ENCODE measurements at places on chromosomes 2 and 18.
A peak's percentile ranks its signal among the peaks of the same experiment; 100 is the strongest.

DNA sequence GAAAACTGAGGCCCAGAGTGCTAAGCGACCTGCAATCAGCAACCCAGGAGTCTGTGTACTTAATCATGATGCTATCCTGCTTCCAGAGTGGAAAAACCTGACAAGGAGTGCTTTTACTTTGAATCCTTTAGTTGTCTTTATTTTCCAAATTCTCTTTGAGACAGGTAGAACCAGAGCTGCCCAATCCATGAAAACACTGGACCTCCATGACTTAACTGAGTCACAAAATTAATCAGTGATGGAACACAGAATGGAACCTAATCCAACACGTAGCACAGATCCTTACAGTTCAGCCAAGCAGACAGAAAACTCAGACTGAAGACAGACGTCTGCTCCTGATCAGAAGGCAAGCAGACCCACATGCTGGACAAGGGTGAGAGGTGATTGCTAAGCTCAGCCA, 175.6 kb downstream of the BCL11A start:
- no peak for DNase-seq

- no peak for DNase-seq
Observed at GRCh38 chr2:96759548-96759947, 1.2 kb upstream of the CNNM4 start.

GRCh38 chr2:178211943-178212342, 17.6 kb downstream of the OSBPL6 start:
- DNase-seq, result no peak

- DNase-seq, result no peak
Observed at GRCh38 chr2:178284613-178285286, 90.4 kb downstream of the OSBPL6 start.

DNA sequence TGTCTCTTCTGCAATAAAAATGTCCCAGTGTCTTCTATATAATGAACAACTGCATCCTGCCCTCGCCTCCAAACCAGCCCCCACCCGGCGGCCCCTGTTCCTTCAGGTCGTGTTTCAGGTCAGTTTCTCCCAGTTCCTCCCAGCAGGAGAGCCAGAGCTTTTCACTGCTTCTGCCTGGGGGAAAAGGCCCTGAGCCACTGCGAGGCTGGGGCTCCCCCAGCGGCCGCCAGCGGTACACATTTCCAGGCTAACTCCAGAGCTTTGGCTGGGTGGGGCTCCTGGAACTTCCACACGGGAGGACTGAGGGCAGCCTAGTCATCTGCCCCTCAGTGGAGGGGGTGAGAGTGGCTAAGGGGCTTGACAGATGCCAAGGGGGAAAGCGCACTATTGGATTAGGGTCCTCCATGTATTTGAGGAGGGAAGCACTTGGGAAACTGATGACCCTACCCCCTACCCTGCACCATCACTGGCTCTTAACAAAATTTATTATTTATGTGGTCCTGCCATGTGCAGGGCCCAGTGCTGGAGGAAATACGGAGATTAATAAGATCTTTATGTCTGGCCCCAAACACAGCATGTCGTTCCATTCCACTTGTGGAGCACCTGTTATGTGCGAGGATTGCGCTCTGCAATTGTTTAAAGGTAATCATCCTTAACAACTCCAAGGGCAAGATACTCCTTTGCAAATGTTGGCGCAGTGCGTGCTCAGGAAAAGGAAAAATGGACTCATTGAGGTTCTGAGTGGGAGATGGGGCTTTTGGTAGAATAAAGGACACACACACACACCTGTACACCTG, 17.3 kb upstream of the CYS1 start:
- no peak for DNase-seq

DNA sequence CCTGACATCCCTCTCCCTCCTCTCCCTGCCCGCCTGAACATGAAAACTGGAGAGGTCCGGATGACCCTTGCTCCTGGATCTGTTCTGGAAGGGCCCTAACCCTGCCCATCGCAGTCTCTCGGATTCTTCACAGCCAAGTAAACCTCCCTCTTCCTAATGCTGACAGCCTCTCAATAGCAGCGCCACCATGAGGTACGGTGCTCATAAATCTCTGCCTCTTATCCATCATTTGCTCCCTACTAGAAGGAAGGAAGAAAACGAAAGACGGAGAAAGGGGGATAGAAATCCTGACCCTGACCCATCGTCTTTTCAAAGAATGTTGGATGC, 257.9 kb downstream of the BCL11A start:
- no peak for DNase-seq

DNA sequence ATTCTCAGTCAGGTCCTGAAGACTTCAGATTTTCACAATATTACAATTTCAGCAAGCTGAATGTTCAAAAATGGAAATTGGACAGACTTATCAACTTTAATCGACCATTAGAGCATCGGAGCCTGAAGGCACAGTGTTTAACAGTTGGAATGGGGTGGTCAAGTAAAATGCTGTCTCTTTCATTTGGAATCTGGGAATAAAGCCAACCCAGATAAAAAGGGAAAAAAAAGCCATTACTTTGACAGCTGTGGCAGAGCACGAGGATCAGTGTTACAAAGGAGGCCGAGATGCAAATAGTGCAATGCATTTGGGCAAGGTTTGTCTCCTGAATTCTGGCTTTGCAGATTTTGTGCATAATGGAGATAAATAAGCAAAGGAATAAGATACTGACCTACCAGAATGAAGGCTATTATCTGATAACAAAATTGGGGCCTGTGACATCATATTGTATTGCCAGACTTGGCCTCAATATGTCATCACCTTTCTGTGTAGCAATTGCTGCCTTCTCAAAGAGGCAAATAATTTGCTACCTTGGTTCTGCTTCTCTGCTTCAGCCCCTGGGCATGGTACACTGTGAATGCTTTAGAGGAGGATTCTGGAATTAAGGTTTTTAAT, 277.5 kb upstream of the KLHL29 start:
- no peak for DNase-seq

DNA sequence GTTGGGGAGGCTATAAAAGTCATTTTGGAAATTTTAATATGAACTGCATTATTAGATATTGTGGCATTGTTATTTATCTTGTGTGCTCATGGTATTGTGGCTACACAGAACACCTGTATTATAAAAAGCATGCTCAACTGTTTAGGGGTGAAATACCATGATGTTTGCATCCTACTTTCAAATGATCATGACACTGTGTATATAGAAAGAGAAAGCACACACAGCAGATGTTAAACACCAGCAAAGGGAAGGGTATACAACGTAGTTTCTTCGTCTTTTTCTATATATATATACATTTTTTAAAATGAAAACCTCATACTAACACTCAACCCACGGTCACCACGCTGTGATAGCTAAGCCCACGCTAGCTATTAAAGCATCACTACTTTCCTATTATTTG, 27.1 kb downstream of the STARD7 start:
- no peak for DNase-seq

DNA sequence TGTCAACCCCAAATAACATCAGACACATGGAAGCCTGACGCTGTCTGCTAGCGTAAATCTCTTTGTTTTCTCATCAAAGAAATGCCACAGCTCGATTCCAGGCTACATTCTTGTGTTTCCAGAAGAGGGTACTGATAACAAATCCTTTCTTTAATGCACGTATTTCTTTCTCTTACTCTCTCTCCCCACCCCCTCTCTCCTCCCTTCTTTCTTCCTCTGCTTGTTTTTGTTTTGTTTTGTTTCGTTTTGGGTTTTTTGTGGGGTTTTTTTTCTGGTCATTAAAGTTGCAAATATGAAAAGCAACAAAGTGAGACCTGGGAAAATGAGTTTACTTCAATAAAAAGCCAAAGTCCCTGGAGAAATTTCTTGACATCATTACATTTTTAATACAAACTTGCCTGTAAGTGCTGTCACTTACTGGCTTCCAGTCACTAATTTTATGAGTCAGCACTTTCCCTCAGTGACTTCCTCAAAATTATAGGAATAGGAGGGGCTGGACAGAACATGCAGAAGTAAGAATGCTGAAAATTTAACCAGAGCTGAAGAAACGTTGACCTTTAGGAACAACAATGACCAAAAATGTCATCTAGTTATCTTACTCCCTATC, 106.7 kb upstream of the NABP1 start:
- DNase-seq, result no peak

GRCh38 chr2:30686000-30686399, 121.2 kb downstream of the CAPN13 start:
- DNase-seq, result no peak

GRCh38 chr2:232879618-232880494, 9.8 kb downstream of the SNORC start:
- DNase-seq, result no peak

DNA sequence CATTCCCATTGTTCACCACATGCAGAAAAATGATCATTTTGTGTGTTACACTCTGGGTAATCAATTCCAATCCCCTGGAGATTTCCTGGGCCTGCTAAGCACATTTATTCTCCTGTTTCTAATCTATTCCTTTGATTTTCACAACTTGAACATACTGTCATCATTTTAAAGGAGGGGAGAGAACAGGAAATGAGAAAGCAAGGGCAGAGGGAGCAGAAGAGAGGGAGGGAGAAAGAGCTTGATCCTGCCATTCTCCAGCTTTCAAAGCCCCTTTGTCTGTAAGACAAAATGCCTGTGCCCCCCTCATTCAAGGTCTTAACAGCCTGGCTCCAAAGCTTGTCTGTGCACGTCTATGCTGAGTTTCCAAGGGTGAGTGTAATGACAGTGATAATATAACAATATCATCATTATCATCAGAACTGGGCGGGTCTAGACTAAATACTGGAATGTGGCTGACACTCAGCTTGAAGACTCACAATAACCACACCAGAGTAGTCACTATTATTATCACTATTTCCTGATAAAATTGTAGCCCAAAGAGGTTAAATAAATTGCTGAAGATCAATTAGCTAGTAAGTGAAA, 164.4 kb upstream of the KLHL29 start:
- DNase-seq, result no peak

DNA sequence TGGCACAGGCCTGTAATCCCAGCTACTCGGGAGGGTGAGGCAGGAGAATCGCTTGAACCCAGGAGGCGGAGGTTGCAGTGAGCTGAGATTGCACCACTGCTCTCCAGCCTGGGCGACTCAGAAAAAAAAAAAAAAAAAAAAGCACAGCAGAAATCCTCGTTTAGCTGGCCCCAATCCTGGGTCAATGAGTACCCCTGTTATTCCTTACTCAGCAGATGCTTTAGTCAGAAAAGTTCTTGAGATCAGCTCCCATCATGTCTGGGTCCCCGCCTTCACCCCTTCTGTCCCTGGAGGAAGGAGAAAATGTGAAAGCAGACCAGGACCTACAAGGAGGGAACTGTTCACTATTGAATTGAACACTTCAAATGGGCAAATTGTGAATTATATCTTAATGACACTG, 16.4 kb upstream of the KCNG3 start:
- DNase-seq, result no peak

GRCh38 chr2:98729652-98730051, 1.3 kb downstream of the MGAT4A start:
- no peak for DNase-seq

GRCh38 chr2:33419581-33420200, 56.8 kb upstream of the RASGRP3 start:
- no peak for DNase-seq

GRCh38 chr2:218332920-218333645, 23.6 kb upstream of the CATIP start:
- DNase-seq, result no peak

DNA sequence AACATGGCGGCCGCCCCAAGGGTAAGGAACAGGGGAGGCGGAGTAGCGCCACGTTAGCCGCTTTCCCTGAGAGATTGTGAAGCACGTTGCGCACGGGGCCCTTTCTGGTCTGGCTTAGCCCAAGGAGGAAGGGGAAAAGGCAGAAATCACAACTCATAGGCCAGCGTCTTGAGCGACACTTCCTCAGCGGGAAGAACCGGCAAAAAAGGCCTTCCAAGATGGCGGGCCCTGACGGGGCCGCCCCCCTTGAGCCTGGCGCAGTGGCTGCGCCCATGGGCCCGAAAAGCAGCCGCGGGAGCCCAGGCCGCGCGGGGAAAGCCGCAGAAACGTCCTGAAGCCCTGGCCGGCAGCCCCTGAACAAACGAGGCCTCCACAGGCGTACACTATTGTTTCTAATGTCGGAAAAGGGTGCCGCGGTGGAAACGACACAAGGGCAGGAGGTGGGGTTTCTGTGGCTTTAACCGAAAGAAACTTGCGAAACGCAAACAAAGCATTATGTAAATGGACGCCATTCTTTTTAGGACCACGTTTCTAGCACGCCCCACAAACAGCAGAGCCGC, 919 bp upstream of the PCBP1 start:
- peak; percentile 56 for DNase-seq

DNA sequence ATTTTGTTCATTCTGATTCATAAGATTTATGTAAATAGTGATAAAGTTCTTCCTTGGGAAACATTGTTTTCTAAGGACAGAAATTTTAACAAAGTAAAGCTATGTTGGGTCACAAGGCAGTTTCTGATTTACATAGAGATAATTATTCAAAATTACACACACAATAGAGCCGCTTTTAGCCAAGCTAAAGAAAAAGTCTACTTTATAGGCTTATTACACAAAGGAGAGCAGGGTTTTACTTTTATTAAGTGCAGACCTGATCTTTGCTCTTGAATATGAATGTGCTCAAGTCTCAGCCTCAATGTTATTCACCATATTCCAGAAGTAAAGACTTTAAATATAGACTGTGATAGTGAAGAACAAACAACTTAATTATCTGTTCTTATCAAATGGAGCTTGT, 787.8 kb upstream of the LINC00305 start:
- no peak for DNase-seq

DNA sequence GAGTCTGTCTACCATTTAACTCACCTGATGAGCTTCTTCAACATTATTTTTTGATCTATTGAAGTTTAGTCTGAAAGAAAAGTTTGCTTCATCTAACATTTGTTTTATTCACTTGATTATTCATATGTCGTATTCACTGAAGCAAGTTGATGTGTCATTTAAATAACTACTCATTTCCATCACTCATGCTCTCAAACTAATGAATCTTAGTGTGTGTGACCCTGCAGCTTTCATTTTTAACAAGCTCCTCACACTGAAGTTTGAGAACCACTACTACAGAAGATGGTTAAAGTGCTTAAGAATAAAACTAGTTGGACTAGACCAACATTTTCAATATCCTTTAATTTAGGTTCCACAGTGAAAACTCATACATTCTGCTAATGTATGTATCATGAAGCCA, 1.8 kb upstream of the ABI2 start:
- no peak for DNase-seq

DNA sequence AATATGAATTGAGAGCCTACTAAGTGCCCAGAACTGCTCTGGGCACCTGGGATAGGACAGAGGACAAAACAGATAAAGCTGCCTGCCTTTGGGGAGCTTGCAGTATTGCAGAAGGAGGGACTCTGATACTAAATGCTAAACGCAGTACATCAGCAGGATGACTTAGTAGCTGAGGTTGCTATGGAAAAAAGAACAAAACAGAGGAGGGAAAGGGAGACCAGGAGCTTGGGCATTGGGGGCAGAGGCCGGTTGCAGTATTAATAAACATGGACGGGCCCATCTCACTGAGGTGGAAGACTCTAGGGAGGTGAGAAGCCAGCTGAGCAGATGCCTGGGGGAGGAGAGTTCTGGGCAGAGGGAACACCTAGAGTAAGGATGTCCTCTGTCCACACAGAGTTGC, 66.1 kb upstream of the SP3 start:
- no peak for DNase-seq

GRCh38 chr2:218981881-218982585, 3.0 kb downstream of the FEV start:
- DNase-seq, result no peak

GRCh38 chr2:3770724-3771415, 67.5 kb downstream of the DCDC2C start:
- no peak for DNase-seq

- no peak for DNase-seq
Observed at GRCh38 chr2:78541088-78541450, 484.4 kb upstream of the REG3G start.

- DNase-seq, result no peak
Observed at GRCh38 chr2:234495251-234496054, 1.4 kb downstream of the ARL4C start.

- DNase-seq, result no peak
Observed at GRCh38 chr2:113084249-113085000, 16.7 kb downstream of the IL1F10 start.
